ENCODE measurements at places on chromosomes 6 and 20. TPM values are rescaled to one million over a fixed set of nuclear protein-coding genes. Genes with fewer than 3 reads are reported as not detected.

GRCh38 chr6:11262242-11262641, 29.8 kb upstream of the NEDD9 start:
- no peak for DNase-seq

SFTA2 gene
- total RNA-seq: not detected

TENT5A gene
- total RNA-seq: 38.2 TPM

SLC22A7 gene
- not detected for total RNA-seq
